ENCODE measurements at places on chromosomes 12 and 14.

GRCh38 chr12:63151623-63152320, 771 bp upstream of the AVPR1A start:
- peak; percentile 29 for DNase-seq

GRCh38 chr12:66901138-66901932, 222.5 kb upstream of the GRIP1 start:
- DNase-seq: peak; percentile 49

DNA sequence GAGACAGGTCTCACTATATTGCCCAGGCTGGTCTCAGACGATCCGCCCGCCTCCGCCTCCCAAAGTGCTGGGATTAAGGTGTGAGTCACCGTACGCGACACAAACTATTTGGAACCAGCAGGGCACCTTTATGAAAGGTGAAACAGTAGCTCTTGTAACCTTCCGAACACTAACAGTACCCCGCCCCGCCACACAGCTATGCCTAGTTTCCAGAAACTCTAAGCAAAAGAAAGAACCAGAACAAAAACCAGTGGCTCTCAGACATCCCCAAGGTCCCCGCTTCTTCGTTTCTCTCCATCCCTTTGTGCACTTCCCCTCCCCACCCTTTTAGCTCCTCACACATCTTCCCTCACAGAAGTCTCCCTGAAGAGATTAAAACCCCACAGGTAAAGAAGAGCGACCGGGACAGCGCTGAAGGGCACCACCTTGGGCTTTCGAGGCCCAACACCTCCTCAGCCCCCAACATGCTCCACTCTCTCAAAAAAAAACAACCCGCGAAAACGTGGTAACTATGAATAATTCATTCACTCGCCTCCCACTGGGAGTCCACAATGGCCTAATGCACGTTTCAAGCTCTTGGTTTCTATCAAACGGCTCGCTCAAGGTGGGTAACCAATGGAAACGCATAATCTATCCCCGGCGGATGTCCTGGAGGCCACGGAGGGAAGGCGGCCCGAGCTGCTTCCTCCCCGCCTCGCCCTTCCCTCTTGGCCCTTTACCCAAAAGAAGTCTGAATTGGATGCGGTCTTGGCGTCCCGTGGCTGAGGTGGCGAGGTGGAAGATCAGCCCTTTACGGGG, 877 bp downstream of the BAG5 start:
- DNase-seq: peak; percentile 60

- DNase-seq: peak; percentile 5
Observed at GRCh38 chr12:46473634-46474329, 101.2 kb upstream of the SLC38A2 start.

Data from germinal center (tissue), 1 donor.